ENCODE measurements at places on chromosomes 1 and 21.

DNA sequence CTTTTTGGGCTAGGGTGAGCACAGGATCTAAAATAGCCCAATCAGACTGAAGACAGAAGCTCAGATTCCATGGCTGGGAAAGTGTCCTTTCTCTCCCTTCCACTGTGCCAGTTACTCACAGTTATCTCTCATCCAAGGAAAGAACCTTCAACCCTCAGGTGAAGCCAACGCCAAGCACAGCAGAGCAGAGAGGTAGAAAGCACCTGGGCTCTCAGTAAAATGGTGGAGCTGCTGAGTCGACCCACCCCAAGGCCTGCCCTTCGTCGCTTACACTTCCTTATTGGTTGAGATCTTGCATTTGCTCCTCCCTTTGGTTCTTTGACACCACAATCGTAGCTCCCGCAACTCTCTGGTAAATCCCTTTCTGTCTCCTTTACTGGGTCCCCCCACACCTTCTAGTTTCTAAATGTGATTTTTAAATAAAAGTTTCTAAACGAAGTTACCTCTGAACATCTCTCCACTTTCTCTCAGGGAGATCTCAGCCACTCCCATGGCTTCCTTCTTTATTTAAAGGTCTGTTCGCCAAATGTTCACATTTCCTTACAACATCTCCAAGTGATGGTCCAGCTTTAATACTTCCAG, 27.5 kb upstream of the SLC30A1 start:
- DNase-seq = no peak

DNA sequence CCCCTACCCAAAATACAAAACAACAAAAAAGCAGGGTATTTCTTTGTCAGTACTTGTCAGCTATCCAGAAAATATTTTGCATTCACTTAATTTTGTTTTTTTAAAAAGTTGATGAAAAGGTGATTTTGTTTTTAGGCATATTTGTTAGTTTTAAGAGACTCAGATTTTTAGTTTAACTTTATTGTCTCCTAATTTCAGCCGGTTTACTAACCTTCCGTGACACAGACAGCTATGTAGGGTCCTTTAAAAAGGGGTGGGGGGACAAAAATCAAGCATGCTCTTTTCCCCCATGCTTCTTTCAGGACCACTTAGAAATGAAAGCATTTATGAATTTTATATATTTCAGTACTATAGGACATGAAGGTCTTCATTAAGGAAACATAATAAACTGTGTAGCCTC, 1.6 kb downstream of the PBX1 start:
- no peak for DNase-seq

GRCh38 chr1:8892026-8892425, 13.5 kb upstream of the ENO1 start:
- DNase-seq = no peak

DNA sequence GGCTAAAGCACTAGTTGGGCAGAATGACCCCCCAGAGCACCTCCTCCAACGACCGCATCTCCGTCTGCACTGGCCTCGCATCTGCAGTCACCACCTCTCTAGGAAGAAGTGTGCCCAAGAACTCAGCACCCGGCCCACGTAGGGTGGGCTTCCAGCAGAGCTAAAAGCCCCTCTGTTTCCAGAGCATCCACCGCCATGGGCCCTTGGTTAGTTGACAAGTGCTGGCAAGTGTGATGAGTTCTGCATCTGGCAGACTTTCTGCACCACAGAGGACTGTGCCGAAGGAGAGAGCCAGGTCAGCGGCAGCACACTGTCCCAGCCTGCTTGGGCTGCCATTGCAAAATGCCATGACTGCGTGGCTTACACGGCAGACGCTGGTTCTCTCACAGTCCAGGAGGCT, 76.4 kb upstream of the COL6A1 start:
- no peak for DNase-seq

GRCh38 chr1:59827055-59827643, 12.4 kb downstream of the HOOK1 start:
- DNase-seq = no peak

- DNase-seq = no peak
These were observed 253.3 kb upstream of the RGS18 start for GRCh38 chr1:191904991-191905390.

DNA sequence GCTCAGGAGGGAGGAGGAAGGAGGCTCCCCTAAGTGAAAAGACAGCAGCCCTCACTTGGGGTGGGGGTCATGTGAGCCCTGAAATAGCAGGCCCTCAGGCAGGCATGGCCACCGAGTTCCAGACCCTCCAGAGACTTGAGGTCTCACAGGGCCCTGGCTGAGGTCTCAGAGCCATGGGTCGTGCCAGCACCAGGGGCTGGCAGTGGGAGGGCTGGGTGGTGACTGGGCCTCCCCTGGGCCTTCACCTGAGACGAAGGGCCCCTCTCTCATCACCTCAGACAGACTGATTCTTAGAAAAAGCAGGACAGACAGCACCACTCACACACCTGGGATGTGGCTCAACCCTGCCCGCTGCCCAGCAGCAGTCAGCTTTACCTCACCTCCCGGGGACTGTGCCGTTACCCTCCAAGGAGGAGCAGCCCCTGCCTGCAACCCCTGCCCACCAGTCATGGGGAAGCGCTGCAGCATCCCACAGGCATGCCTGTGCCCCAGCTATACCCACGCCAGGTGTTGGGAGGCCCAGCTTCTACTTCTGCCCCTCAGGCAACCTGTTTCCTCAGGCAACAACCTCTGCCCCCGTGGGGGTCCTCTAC, 42.6 kb upstream of the LRP8 start:
- DNase-seq = no peak

- no peak for DNase-seq
These were observed 10.2 kb downstream of the AJAP1 start for GRCh38 chr1:4664606-4665005.

DNA sequence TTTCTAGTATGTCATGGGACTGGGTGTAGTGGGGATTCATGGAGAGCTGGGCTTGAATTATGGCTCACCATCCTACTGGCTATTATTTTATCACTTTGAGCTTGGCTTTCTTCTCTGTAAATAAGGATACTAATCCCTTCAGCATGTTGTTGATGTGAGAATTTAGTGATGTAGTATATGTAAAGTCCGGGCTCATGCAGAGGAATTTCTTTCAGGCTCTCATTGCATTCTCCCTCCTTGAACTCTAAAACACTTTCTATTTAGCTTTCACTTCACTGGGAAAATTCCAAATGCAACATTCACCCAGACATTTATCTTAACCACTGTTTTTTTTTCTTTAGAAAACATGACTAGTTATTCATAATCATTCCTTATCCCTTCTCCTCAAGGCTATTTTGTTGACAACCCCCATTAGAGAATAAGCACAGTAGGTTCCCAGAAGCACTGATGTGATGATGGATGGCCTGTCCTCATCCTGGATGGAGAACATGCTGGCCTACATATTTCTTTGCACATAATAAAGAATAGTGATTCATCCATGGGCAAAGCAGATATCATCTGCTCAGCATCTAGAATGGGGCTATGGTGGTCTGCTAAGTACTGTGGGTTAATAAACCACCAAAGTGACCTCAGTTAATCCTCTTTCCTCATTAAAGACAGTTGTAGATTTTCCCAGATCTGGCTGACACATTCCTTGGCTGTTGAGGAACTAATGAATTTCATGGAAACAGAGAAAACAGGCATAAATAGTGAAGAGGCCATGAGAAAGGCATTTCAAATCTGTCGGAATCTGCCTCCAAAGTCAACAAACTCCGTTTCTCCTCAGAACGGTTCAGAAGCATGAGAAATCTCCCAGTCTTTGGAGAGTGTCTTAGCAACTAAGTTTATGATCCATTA, 68.0 kb upstream of the CYP2J2 start:
- no peak for DNase-seq

GRCh38 chr21:16583556-16583955, 853.8 kb downstream of the USP25 start:
- no peak for DNase-seq

- peak; percentile 75 for DNase-seq
These were observed 2.9 kb downstream of the IFI6 start for GRCh38 chr1:27668808-27669723.

- no peak for DNase-seq
These were observed 312 bp downstream of the KIAA2013 start for GRCh38 chr1:11925938-11926292.

GRCh38 chr1:202697038-202697437, 13.2 kb downstream of the SYT2 start:
- no peak for DNase-seq

- no peak for DNase-seq
These were observed 332.9 kb downstream of the BARHL2 start for GRCh38 chr1:90384193-90384592.

- no peak for DNase-seq
These were observed 101.8 kb downstream of the TGFBR3 start for GRCh38 chr1:91784191-91784590.

DNA sequence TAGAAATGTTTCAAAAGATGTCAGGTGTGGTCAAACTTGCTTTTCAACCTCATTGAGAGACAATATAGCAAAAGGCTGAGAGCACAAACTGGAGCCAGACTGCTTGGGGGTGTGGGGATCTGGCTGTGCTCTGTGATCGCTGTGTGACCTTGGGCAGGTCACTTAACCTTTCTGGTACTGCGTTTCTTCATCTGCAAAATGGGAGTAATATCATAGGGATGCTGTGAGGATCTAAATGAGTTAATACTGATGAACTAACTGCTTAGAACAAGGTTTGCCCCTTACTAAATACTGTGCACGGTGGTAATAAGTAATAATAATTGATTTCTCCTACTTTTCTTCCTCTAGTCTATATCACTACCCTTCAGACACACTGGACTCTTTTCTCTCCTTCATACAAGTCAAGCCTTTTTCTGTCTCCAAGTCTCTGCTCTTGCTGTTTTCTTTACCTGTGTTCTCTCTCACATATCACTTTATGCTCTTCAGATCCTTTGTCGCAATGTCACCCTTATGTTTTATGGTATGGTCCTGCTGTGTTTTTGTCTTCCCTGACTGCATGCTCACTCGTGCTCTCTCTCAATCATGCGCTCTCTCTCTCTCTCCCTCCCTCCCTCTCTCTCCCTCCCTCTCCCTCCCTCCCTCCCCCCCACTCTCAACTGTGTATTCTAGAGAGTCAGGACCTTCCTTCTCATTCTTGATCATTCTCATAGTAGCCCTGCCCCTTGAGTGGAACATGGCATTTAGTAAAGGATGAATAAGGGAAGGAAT, 3.3 kb downstream of the MGST3 start:
- DNase-seq = no peak

DNA sequence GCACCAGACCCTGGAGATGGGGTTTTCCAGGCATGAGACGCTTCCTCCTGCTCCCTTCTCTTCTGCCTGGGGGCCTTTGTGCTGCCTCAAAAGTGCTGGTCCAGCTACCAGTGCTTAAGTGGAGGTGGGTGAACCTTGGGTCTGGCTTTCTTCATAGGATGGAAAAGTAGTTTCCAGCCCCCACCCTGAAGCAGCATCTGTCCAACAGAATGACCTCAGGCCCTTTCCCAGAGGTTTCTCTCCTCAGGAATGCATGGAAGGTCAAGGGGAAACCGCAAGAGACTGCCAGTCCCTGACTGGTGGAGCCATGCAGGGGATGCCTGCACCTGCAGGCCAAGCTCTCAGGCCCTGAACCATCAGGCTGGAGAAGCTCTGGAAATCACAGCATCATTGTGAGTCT, 63.8 kb downstream of the HMGB4 start:
- DNase-seq = peak; percentile 17

DNA sequence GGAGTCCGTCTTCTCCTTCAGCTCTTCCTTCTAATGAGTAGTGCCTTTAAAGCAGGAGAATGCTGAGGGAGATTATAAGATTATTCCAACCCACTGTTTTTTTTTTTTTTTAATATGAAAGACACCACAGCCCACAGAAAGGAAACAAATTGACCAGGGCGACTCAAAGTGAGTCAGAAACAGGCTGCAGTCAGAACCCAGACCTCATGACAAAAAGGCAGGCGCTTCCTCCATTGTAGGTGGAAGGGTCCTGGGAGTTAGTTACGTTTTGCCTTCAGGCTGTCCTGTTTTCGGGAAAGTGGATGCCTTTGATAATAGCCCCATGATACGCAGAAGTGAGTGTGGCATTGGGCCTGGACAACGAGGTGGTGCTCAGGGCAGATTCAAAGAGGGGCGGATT, 21.0 kb downstream of the PLXNA2 start:
- no peak for DNase-seq

DNA sequence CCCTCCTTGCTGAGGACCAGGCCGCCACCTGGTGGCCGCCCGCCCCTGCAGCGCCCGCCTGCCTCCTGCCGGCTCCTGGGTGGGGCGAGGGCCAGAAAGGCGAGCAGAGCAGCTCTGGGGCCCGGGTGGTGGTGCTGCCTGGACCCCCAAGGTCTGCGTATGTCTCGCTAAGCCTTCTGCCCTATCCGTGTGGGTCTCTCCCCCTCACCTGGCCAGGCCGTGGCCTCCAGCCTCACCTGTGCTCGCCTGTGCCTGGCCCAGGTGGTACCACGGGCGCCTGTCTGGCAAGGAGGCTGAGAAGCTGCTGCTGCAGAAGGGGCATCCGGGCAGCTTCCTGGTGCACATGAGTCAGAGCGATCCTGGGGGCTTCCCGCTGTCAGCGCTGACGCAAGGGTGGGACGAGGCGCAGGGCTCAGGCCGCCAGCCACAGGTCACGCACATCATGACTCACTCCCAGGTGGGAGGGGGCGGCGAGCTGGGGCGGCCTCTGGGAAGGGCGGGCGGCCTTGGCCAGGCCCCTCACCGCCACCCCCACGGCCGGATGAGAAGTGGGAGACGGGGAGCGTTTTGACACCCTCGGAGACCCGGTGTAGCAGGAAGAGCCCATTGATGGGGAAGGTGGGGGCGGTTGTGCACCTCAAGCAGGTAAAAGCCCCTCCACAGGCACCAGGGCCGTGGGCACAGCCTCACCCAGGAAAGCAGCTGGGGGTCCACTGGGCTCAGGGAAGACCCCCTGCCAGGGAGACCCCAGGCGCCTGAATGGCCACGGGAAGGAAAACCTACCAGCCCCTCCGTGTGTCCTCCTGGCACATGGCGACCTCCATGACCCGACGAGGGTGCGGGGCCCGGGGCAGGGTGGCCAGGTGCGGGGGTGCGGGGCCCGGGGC, 9.9 kb downstream of the RNF223 start:
- DNase-seq = peak; percentile 70

DNA sequence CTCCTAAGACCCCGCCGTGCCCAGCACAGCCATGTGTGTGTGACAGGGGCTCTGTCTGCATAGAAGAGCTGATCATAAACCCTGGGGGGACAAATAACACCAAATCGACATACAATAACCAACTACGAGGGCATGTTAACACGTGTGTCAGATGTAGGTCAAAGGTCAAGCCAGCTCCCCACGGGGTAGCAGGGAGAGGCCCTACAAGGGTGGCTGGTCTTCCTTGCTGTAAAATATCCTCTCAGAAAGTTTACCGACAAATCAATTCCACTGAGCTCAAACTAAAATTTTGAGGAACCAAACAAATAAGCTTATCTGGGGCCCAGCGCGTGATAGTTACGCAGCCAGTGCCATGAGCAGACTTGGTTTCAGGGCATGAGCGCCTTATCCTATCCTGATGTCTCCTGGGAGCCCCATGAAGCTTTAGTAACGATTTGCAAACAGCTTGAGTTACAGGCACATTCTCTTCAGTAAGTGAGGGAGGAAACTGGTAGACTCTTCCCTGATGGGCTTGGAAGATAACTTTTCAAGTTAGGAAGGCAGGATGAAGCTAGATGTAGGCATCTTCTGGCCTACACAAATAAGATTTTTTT, 2.7 kb upstream of the TMPRSS3 start:
- DNase-seq = no peak

GRCh38 chr1:211605603-211606331, 26.8 kb upstream of the SLC30A1 start:
- DNase-seq = no peak

Measured in urothelium cell line (cell line).